Lung (tissue), 17 donors: ENCODE measurements at places on chromosomes 5 and 9. TPM values are rescaled to one million over a fixed set of nuclear protein-coding genes. Genes with fewer than 3 reads are reported as not detected.
A peak's percentile ranks its signal among the peaks of the same experiment; 100 is the strongest.

DNA sequence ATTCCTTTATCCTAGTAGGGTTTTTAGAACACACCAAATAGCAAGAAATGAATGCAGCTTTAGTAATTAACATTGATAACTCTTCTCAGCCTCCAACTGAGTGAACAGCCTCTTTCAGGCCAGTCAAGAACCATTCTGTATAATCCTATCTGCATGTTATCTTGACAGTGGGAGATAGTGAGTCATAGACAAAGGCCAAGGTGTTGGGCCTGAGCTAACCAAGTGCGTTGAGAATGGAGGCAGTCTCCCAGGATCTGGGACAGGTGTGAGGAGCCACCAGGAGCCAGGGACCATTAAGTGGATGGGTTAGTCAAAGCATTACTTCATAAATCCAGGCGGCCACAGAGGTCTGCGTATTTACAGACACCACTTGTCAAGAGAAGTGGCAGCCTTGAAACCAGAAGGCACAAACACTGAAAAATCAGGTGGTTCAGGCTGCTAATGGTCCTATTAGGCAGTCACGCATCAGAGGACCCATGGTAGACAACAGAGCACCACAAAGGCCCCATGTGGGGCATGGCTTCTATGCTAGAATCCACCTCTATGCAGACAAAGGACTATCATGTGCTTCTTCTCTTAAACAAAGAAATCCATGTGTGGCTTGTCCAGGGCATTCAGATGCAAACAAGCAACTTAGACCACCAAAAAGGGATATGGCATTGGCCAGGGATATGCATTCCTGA is 409.7 kb upstream of the PIK3R1 start:
- H3K36me3 ChIP-seq = no peaks in the 10 kb centered on the region
- H3K4me1 ChIP-seq = no peaks in the 10 kb centered on the region
- H3K4me3 ChIP-seq = no peak overlapping the region
- H3K27ac ChIP-seq = peak overlapping the region; percentile 79
- H3K27me3 ChIP-seq = no peaks in the 10 kb centered on the region

GRCh38 chr5:157575381-157576020 is at the start of gene ADAM19:
TSS of gene ADAM19 (minus strand) at chr5:157575775. CDS start at chr5:157575696, 79 bp downstream.
- H3K36me3 ChIP-seq = no peaks in the 10 kb centered on the region
- H3K27ac ChIP-seq = peak within 1 kb of the TSS; percentile 89
- peak within 1 kb of the TSS; percentile 70 for H3K4me3 ChIP-seq
- peak; percentile 60 for DNase-seq
- peaks cover 7% of the 10 kb centered on the region for H3K4me1 ChIP-seq

The CDH9 gene
- total RNA-seq = not detected

DNA sequence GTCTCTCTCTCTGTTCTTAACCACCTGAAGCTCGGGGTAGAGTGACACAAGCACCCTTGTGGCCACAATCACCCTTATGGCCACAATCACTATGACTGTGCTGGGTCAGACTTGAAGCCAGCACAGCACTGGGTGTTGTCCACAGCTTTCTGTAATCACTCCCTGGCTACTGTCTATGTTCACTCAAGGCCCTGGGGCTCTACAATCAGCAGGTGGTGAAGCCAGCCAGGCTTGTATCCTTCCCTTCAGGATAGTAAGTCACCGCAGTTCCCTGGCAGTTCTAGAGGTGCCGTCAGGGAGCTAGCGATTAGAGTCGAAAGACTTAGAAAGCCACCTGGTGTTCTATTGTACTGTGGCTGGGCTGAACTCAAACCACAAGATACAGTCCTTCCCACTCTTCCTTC is 44.2 kb downstream of the GDA start:
- H3K27me3 ChIP-seq = no peaks in the 10 kb centered on the region
- H3K4me1 ChIP-seq = no peaks in the 10 kb centered on the region
- no peak overlapping the region for H3K27ac ChIP-seq

The CDKN2B-AS1 gene
- 1.2 TPM for total RNA-seq

GRCh38 chr5:133780619-133781280 is 168.4 kb upstream of the FSTL4 start:
- no peak for DNase-seq
- no peaks in the 10 kb centered on the region for H3K4me1 ChIP-seq
- H3K36me3 ChIP-seq = no peaks in the 10 kb centered on the region
- no peak overlapping the region for H3K4me3 ChIP-seq
- no peaks in the 10 kb centered on the region for H3K27me3 ChIP-seq

- peaks cover 94% of the 10 kb centered on the region for H3K4me1 ChIP-seq
- no peaks in the 10 kb centered on the region for H3K27me3 ChIP-seq
- no peak overlapping the region for H3K27ac ChIP-seq
- no peak for DNase-seq
Observed at GRCh38 chr9:14303521-14303920, 10.4 kb downstream of the NFIB start.
